SJCRH30 (cell line): ENCODE measurements at places on chromosomes 1 and 21. TPM values are rescaled to one million over a fixed set of nuclear protein-coding genes. Genes with fewer than 3 reads are reported as not detected.

Gene BTBD19
- 0.43 and 1.4 TPM in 2 replicates for total RNA-seq

Gene AGBL4
- 0.10 and 0.30 TPM in 2 replicates for total RNA-seq

Gene ZNF670
- total RNA-seq = 8.0 and 8.3 TPM in 2 replicates

Gene PDC
- not detected in 2 replicates for total RNA-seq

Gene TEKT2
- total RNA-seq = 0.15 TPM in 1 of 2 replicates, not detected in the other

Gene ZSCAN20
- 7.2 and 9.4 TPM in 2 replicates for total RNA-seq

Gene MOB3C
- total RNA-seq = 3.5 and 4.3 TPM in 2 replicates

Gene NEK7
- total RNA-seq = 24.9 and 28.4 TPM in 2 replicates
